Activated CD4-positive, CD25-positive, alpha-beta regulatory T cell treated with anti-CD3 and anti-CD28 coated beads, Interleukin-2, amount 50 U/mL, for 16 hours (primary cell): ENCODE measurements at places on chromosomes 2 and 18.

GRCh38 chr2:143140864-143141661 is 11.8 kb downstream of the ARHGAP15 start:
- no peak for DNase-seq

DNA sequence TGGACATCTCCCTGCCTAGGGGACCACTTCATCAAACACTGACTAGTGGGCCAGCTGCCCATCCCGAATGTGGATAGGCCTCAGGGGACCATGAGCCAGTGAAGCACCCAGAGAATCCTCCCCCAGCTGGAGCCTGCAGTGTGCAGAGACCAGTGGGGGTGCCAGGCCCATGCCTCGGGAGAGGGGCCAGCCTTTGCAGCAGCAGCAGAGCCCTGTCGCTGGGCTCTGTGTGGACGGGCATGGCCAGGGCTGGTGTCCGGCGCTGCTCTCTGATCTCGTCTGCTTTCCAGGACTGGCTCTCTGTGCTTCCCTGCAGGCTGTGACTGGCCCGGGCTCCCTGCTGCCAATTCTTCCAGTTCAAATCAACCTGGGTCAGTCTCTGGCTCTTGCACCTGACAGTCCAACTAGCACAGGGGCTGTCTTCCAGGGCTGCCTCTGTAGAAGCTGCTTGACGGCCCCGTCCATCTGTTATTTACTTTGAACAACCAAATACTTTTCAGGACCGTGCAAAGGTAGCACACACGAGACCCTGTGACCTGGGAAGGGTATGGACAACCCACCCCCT is 11.4 kb downstream of the KCNIP3 start:
- DNase-seq: no peak

DNA sequence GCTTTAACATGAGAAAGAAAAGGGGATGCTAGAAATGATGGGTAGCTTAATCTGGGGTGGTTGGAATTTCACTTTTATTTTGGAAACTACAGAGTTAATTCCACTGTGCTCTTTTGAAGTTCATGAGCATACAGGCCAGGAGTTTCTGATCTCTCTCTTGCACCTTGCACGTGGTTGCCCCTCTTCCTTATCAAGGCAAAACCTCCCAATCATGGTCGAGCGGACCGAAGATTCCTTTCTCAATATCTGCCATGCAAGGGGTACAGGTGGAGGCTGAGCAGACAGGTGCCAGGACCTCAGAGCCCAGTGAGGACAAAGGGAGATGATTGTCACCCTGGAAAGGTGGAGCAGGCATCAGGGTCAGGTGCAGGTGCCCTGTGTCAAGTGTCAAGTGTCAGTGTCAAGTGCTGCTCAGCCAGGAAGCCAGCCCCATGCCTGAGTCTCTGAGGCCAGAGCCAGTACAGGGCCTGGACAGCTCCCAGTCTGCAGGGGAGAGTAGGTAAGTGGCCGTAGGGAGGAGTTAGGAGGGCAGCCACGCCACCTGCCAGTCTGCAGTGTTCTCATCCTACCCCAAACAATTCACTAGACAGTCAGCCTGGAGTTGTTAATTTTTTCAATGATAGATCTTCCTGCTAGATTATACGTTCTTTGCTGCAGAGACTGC is 42.2 kb downstream of the LPIN1 start:
- DNase-seq: no peak

DNA sequence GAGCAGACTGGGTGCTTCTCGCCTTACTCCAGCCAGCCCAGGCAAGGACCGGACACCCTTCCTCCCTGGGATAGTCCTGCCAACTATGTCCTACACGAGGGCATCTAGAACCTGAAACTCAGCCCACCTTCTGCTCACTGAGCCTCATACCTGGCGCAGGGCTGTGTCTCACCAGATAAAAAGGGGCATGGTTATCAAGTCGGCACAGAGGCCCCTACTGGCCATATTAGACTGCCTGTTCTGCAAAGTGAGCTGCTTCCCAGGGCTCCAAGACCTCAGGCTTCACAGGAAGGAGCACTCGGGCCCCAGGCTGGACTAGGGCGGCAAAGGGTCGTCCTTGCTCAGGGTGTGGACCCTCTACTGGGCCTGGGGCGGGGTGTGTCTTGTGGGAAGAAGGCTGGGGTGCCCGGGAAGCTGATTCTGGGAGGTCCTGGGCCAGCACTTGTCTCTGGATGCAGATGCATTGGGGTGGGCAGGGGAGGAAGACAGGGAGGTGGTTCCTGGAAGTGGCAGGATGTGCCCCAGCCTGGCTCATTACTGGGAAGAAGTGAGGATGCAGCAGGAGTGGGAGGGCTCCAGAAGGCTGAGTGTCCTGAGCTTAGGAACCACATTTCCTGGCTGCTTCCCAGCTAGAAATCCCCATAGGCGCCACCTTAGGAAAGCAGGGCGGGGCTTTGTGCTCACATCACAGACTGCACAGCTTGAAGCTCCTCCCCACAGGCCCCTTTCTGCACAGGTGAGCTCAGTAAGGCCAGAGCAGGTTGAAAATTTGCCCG is 19.6 kb downstream of the EHD3 start:
- DNase-seq: no peak

GRCh38 chr2:121736462-121737336 is at the start of gene NIFK:
NIFK (minus strand) TSS chr2:121736875; CDS start chr2:121736850, 25 bp downstream.
- peak; percentile 100 for DNase-seq
